Suprapubic skin (tissue), 4 donors: ENCODE measurements at places on chromosomes 1 and 21. TPM values are rescaled to one million over a fixed set of nuclear protein-coding genes. Genes with fewer than 3 reads are reported as not detected.

The GNAT2 gene
- not detected for total RNA-seq

GRCh38 chr1:71307451-71307850, 226.6 kb upstream of the ZRANB2 start:
- no peak for DNase-seq
- H3K4me1 ChIP-seq = no peaks in the 10 kb centered on the region
- no peaks in the 10 kb centered on the region for H3K36me3 ChIP-seq
- no peaks in the 10 kb centered on the region for H3K27me3 ChIP-seq
- H3K4me3 ChIP-seq = no peak overlapping the region

The SELL gene
- not detected for total RNA-seq

The GPR153 gene
- 16.1 TPM for total RNA-seq

DNA sequence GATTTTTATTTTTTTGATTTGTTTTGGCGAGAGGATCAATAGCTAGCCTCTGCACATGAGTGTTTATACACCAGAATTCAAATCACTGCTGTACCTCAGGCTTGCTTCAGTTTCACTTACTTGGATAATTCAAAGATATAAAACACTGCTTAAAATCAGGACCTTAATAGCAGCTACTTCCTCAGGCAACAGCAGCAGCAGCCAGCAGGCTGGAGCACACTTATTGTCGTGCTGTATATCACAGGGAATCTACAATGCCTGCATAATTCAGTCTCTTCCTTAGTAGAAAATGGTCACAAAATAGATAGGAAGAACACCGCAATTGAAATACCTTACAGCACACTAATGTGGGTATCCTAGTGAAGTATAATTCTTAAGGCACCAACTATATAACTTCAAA, 497.3 kb downstream of the NEGR1 start:
- no peaks in the 10 kb centered on the region for H3K4me1 ChIP-seq
- no peak for DNase-seq
- H3K36me3 ChIP-seq = no peaks in the 10 kb centered on the region
- no peaks in the 10 kb centered on the region for H3K27me3 ChIP-seq
- no peak overlapping the region for H3K27ac ChIP-seq
